T-helper 9 cell (primary cell): ENCODE measurements at places on chromosomes 12 and 14.

GRCh38 chr14:34826661-34827060, 48.5 kb downstream of the BAZ1A start:
- DNase-seq = no peak

GRCh38 chr12:114400925-114401324, 5.0 kb downstream of the TBX5 start:
- no peak for DNase-seq

GRCh38 chr14:65040666-65041433, 54.2 kb downstream of the FNTB start:
- no peak for DNase-seq

DNA sequence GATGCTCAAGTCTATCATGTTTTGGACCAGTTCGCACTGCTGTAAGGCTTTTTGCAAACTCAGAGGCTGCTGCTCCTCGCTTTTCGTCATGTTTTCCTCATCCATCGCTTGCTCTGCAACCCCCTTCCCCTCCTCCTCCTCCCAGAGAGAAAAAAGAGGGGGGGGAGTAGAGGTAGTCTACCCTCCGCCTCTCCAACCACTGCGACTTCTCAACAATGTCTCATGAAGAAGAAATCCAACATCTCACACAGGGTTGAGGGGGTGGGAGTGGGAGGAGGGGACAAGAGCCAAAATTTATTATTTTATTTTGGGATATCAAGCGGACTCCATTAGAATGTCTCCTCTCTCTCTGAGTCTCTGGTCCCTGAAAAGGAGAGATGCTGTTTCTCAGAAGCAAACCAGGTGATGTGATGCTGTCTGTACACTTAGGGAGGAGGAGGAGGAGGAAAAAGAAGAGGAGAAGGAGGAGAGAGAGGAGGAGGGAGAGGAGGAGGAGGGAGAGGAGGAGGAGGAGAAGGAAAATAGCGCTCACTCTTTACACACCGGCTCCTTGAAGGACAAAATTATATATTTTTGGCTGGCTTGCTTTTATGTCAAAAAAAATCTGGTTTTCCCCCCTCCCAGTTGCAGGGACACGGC, 520 bp downstream of the KSR2 start:
- no peak for DNase-seq

DNA sequence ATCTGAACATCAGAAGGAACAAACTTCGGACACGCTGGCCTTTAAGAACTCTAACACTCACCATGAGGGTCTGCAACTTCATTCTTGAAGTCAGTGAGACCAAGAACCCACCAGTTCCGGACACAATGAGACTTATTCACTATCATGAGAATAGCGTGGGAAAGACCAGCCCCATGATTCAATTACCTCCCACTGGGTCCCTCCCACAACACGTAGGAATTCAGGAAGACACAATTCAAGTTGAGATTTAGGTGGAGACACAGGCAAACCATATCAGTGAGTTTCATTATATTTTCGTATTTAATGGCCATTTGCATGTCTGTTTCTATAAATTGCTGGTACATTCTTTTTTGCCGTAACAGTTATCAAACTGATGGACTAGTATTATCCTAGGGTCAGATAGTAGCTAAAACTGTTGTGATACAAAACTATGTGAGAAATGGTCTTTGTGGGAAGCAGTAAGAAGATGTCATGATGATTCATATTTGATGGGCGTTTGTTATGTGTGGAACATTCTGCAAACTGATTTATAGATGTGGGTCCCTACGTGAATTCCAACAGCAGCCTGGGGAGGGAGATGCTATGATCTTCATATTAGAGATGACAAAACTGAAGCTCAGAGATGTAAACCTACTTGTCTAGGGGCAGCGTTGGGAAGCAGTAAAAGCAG, 282.4 kb upstream of the TMEM132C start:
- DNase-seq = no peak

- DNase-seq = no peak
Observed at GRCh38 chr14:99148131-99148530, 123.9 kb downstream of the BCL11B start.

GRCh38 chr12:130955238-130955816, 1.6 kb downstream of the ADGRD1 start:
- DNase-seq = no peak

- no peak for DNase-seq
Observed at GRCh38 chr14:79404874-79405511, 806.3 kb downstream of the DIO2 start.

DNA sequence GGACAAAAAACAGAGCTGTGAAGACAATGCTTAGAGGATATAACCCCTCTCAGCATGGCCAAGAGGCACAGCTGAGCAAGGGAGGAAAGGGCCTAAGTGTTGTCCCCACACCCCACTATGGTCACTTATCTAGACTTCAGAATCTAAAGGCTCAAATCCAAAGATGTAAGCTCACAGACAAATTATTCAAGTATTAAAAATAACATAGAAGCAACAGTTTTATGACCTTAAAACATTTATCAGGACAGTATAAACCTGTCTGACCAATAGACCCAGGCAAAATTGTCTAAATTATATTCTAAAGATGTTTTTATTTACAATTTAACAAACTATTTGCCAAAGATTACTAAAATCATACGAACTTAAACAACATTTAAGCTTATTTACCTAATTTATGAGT, 28.1 kb upstream of the PRICKLE1 start:
- no peak for DNase-seq

DNA sequence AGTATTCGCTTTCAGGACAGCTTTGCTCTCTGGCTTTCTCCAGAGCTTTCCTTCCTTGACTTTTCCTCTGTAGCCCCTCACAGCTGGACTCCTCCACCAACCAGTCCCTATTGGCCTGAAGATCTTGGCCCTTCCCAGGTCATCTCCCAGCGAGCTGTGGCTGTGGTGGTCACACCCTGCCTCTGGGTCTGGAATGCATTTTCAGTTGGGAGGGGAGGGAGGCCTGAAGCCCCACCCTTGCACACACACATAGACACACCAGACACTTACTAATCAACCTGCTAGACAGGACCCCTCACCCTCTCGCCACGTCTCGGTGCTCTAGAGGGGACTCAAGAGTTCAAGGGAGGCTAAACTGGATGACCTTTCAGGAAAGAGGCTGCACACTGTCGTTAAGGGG, 13.9 kb downstream of the JDP2 start:
- no peak for DNase-seq

DNA sequence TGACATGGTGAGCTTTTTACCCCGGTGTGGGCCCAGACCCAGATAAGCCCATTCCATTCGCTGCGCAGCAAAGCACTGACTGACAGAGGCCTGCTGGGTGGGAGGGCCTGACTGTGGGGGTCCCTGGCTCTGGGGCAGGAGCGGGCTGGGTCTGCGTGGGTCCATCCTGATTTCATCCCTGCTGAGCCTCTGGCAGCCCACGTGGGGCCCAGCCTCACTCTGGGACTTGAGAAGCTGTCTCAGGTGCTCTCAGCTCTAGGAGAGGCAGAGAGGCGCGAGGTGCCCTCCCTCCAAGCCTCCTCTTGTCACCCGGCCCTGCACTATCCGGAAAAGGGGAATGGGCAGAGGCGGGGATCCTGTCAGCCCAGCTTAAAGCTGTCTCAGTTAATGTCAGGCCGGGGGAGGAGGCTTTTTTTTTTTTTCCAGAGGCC, 927 bp downstream of the ABCB9 start:
- no peak for DNase-seq

GRCh38 chr12:88111074-88111652, 30.7 kb downstream of the CEP290 start:
- no peak for DNase-seq

DNA sequence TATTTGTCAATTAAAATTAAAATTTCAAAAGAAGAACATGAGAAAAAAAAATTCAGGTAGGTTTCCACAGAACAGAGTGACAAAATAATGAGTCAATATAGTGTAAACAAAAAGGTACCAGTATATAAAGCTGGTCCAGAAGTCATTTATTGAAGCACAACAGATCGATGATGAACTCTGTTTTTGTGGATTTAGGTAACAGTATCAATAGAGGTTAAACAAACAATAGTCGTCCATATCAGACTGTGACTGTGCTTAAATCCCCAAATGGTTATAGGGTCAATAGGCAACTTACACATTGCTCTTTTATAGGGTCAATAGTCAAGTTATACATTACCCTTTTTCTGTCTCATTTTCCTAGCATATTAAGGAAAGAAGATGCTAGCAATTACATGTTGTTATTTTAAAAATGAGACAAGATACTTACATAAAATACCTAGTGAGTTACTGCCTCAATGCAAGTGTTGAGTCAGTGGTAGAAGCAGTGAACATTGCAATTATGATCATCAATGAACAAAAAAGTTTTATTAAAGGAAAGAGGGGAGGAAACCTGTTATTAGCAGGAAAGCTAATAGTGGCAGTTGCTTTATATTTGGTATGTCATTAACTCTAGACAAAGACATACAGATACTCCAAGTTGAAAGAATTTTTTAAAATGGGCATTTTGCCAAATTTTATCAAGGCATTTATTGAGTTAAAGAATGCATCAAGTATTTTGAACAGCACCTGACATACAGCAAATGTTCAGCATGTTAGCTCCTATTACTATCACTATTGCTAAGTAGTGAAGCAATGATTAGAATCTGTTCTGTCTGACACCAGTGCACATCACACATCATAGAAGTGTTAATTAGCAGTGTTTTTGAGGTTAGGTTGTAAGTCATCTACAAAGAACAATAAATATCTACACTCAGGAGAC, 102.9 kb downstream of the CCER1 start:
- DNase-seq = no peak

- no peak for DNase-seq
Observed at GRCh38 chr12:130719263-130719859, 3.3 kb upstream of the RIMBP2 start.

DNA sequence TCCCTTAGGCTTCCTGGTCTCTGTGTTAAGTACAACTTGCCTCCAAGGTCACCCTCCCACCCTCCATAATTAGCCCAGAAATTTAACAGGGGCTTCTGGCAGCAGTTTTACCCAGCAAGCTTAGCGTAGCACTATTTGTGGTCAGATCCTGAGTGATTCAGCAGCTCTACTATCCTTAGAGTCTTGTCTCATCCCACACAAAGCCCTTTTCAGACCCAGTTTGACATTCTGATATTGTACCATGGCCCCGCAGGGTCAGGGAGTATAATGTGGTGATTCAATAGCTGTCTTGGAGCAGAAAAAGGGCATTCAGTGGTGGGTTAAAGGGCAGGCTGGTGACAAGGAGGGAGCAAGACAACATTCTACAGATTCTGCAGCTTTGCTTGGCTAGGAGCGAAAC, 153.8 kb upstream of the DDHD1 start:
- no peak for DNase-seq

DNA sequence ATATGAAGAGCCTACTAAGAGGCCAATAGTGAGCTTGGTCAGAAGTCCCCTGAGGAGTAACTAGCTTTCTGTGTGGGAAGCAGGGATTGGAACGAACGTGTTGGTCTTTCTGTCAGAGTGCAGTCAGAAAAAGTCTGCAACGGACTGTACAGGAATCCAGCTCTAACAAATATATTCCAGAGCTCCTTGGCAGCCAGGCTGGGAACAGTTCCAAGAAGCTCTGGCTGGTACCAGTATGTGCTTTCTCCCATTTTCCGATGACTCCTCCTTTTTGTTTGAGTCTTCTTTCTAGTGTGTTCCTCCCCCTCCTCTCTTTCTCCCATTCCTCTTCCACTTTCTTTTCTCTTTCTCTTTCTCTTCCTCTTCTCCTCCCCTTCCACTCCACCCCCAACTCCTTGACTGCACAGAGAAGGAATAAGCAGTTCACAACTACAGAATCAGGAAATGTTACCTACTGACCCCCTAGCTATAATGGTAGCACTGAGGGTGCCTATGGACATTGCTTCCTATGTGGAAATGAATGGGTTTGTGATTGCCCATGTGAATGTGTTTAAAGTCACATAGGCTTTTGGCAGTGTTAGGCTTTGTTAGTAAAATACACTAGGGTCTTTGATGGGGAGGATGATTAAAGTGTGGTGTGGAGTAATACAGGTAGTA, 59.9 kb downstream of the TTLL5 start:
- no peak for DNase-seq

DNA sequence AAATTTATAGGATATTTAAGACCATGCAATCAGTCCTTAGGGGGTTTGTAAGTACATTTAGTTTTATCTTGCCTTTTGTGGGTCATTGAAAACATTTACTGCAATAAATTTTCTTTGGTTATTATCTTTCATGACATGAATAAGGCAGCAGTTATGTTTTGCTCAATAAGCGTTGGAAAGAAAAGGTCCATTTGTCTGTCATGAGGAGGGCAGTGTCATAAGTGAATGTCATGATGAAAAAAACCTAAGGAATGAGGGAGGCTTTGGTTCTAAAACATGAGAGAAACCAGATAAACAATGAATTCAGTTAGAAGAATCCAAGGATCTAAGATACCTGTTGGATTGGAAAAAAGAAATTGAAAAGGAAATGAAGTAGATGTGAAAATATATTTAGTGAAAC, 209.4 kb downstream of the NAV3 start:
- DNase-seq = no peak

DNA sequence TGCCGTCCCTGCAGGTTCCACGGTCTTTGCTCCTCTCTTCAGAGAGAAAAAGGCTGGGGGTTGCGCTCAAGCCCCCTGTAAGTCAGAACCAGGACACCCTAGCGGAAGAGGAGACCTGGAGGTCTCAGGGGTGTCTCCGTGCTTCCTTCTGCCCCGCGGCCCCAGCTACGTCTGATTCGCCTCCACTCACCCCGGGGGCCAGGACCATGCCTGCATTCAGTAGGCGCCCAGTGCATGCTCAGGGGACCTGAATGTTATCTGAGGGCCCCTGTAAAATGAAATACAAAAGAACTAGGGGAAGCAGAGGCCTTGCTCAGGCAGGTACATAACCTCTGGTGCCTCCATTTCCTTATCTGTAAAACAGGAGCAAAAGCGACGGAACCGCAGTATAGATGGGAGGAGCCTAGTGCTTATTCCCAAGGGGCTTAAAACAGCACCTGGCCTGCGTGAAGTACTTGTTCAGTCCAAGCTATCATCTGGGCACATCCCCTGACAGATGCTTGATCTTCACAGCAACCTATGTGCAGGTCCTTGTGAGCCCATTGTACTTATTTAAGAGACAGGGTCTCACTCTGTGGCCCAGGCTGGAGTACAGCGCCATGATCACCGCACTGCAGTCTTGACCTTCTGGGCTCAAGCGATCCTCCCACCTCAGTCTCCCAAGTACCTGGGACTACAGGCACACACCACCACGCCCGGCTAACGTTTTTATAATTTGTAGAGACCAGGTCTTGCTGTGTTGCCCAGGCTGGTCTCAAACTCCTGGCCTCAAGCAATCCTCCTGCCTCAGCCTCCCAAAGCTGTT, 110.3 kb upstream of the NCOR2 start:
- DNase-seq = no peak
